ENCODE measurements at places on chromosomes 1 and 21. TPM values are rescaled to one million over a fixed set of nuclear protein-coding genes. Genes with fewer than 3 reads are reported as not detected.

KCNJ9 gene
- polyA plus RNA-seq = not detected

WNT4 gene
- polyA plus RNA-seq = 0.09 TPM

NPHS2 gene
- polyA plus RNA-seq = not detected

SLC2A5 gene
- 0.07 TPM for polyA plus RNA-seq

CD48 gene
- polyA plus RNA-seq = 3.2 TPM

FLG2 gene
- polyA plus RNA-seq = not detected

CRP gene
- 13,117 TPM for polyA plus RNA-seq

DIO1 gene
- polyA plus RNA-seq = 176 TPM

ORC1 gene
- polyA plus RNA-seq = 0.31 TPM

RHD gene
- polyA plus RNA-seq = 0.31 TPM

LRRN2 gene
- polyA plus RNA-seq = 0.13 TPM

LIN28A gene
- polyA plus RNA-seq = not detected

SLC6A17 gene
- not detected for polyA plus RNA-seq

HSD3B1 gene
- not detected for polyA plus RNA-seq

PTTG1IP gene
- 72.8 TPM for polyA plus RNA-seq

SEMA6C gene
- polyA plus RNA-seq = 1.4 TPM

PLA2G2C gene
- polyA plus RNA-seq = not detected

CATSPERE gene
- 0.31 TPM for polyA plus RNA-seq

KCNK2 gene
- polyA plus RNA-seq = not detected

EYA3 gene
- 3.6 TPM for polyA plus RNA-seq

TSACC gene
- polyA plus RNA-seq = 0.60 TPM

PRSS38 gene
- not detected for polyA plus RNA-seq

AGO4 gene
- 1.7 TPM for polyA plus RNA-seq

ZNF436 gene
- polyA plus RNA-seq = 2.1 TPM

Measured in liver (tissue), 10 donors.